Common myeloid progenitor, CD34-positive (primary cell): ENCODE measurements at places on chromosomes 7 and 10.

DNA sequence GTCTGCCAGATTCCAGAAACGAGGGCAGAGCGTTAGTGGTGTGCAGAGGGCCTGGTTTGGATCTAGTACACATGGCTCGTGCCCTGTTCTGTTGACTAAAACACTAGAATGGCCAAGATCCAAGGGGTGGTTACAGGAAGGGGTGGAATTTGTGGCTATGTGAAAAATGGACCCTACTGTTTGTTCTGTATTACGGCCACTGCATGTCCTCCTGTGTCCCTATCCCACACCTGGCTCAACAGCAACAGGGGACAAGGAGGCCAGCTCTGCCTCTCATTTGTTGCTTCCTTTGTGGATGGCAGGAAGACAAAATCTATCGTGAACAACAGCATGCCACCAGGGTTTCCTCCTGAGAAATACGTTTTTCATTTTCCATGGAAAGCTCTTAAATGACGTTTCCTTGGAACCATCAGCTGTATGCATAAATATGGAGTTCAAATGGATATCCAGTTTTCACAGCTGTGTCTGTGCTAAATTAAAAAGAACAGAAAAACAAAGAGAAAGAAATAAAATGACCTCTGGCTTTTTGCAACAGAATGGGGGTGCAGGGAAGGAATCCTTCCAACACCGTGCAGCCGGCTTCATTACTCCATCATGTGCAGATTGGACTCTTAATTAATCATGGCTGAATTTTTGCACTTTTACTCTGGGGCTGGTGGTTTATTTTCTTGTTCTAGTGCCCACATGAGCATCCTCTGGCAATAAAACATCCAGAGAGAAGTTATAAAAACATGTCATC is 318.9 kb downstream of the CXCL12 start:
- DNase-seq = no peak
- no peaks in the 10 kb centered on the region for H3K27me3 ChIP-seq
- H3K36me3 ChIP-seq = no peaks in the 10 kb centered on the region
- H3K4me3 ChIP-seq = no peak overlapping the region

- H3K4me1 ChIP-seq = no peaks in the 10 kb centered on the region
- H3K27me3 ChIP-seq = no peaks in the 10 kb centered on the region
- DNase-seq = no peak
- no peak overlapping the region for H3K27ac ChIP-seq
Observed at GRCh38 chr10:130394832-130395231, 258.6 kb downstream of the GLRX3 start.

GRCh38 chr7:128801003-128801402 is 9.2 kb downstream of the CCDC136 start:
- H3K4me3 ChIP-seq = no peak overlapping the region
- no peak for DNase-seq
- peaks cover 18% of the 10 kb centered on the region for H3K36me3 ChIP-seq
- H3K27ac ChIP-seq = no peak overlapping the region
- no peaks in the 10 kb centered on the region for H3K27me3 ChIP-seq

DNA sequence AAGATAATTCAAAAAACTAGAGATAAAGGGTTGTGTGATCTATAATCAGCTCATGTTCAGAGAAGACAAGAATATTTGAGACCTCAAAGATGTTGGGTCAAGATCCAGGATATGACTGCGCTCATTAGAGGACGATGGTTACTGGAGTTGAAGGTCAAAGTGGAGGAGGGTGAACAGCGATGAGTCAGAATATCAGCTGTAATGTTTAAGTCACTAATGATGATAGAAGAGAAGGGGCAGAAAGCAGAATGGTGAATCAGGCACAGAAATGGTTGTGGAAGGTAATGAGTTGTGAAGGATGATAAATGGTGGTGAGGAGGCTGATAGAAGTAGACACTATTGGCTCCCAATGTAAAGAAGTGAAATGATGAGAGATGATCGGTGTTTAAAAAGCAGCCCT is 540.3 kb downstream of the INHBA start:
- no peaks in the 10 kb centered on the region for H3K27me3 ChIP-seq
- H3K4me3 ChIP-seq = no peak overlapping the region
- DNase-seq = no peak
- H3K27ac ChIP-seq = no peak overlapping the region
- H3K4me1 ChIP-seq = no peaks in the 10 kb centered on the region
- H3K36me3 ChIP-seq = no peaks in the 10 kb centered on the region

DNA sequence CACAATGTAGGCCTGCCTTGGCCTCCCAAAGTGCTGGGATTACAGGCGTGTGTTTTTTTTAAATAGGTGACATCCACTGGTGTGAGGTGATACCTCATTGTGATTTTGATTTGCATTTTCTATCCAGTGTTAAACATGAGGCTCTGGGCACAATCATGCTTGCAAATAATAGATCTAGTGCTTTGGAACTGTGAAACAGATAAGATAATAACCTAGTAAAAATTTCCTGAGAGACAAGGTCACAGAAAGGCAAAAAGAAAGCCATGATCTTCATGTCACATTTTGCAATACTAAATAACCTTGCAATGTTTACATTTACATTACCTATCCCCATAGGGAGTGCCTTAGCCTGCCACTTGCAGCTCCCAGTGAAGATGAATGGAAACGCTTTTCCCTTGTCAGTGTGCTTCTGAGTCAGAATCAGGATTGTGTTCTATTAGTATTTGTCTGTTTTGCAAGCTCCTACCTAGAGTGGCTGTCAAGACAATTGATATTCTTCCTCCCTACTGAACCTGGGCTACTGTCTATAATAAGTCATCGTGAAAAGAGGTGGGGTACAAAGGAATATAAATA is 256.5 kb downstream of the PHTF2 start:
- H3K27me3 ChIP-seq = peaks cover 3% of the 10 kb centered on the region
- no peaks in the 10 kb centered on the region for H3K4me1 ChIP-seq

- DNase-seq = peak; percentile 50
- H3K27ac ChIP-seq = no peak overlapping the region
- peaks cover 23% of the 10 kb centered on the region for H3K36me3 ChIP-seq
- H3K27me3 ChIP-seq = no peaks in the 10 kb centered on the region
- no peaks in the 10 kb centered on the region for H3K4me1 ChIP-seq
- no peak overlapping the region for H3K4me3 ChIP-seq
Observed at GRCh38 chr7:66140924-66141323, 26.3 kb downstream of the CRCP start.

GRCh38 chr7:50674299-50674698 is 108.4 kb downstream of the GRB10 start:
- H3K4me3 ChIP-seq = no peak overlapping the region
- no peak overlapping the region for H3K27ac ChIP-seq
- no peaks in the 10 kb centered on the region for H3K4me1 ChIP-seq
- H3K27me3 ChIP-seq = no peaks in the 10 kb centered on the region
- no peaks in the 10 kb centered on the region for H3K36me3 ChIP-seq
